ENCODE measurements at places on chromosomes 3 and 15. TPM values are rescaled to one million over a fixed set of nuclear protein-coding genes. Genes with fewer than 3 reads are reported as not detected.

DNA sequence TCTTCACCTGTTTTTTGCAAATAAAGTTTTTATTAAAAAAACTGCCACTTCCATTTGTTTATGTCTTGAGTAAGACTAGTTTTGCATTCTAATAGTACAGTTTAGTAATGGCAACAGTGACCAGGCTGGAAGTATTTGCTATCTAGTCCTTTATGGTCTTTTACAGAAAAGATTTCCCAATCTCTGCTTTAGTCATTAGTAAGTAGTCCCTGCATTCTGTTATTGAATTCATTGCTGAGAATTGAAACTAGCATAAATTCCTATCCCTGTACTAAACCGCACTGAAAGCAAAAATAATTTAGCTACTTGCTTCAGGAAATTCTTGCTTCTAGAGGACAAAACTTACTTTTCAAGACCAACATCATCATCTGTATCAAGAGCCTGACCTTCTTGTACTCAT lies 46.2 kb downstream of the CNTN6 start:
- no peaks in the 10 kb centered on the region for H3K36me3 ChIP-seq
- H3K27ac ChIP-seq: no peak overlapping the region
- no peaks in the 10 kb centered on the region for H3K4me1 ChIP-seq

DNA sequence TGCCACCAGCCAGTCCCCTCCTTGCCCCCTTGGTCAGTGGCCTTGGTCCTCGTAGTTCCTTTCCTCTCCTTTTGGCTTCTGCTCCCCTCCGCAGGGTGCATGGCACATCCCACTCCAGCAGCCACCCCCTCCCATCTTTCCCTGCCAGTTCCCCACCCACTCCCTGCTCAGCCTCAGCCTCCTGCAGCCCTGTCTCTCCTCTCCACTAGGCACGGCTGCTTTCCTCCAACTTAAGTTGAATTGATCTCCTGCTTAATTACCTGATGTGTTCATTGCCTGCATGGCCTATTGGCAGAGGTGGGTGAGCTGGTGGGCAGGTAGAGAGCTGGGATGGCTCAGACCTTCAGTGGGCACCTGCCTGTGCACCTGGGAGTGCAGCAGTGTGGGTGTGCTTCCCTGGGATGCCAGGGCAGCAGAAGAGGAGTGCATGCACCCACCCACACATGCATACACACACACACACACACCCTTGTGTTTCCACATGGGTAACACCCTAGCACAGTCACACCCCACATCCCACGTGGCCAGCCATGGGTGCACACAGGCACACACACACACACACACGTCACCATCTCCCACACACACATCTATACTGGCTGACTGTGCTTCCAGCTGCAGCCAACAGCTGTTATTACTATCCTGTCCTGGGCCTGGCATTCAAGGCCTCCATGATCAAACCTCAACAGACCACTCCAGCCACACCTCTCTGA lies 30.9 kb downstream of the C3orf18 start:
- H3K27me3 ChIP-seq: no peaks in the 10 kb centered on the region
- H3K4me3 ChIP-seq: no peak overlapping the region
- no peak overlapping the region for H3K27ac ChIP-seq
- H3K4me1 ChIP-seq: no peaks in the 10 kb centered on the region

DNA sequence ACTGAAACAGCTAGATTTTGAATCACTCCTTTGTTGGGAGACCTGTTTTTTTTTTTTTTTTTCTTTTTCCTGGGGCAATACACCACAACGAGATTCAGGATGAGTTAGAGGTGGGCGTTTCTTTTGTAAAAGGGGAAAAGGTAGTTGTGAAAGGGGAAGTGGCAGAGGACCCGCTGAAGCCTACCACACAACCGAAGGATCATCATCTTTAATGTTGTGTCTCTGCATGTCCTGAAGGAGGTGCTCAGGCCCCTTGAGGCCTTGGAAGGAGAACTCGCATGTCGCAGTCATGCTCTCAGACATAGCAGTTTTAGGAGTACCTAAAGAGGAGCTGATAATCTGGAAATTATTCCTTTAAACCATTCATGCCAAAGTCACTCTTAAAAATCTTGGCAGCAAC lies 137.9 kb upstream of the LRIG1 start:
- no peak overlapping the region for H3K4me3 ChIP-seq
- no peak for DNase-seq
- H3K27me3 ChIP-seq: no peaks in the 10 kb centered on the region

GRCh38 chr3:172919297-172919683 lies 168.8 kb downstream of the ECT2 start:
- H3K4me1 ChIP-seq: no peaks in the 10 kb centered on the region
- no peak for DNase-seq
- no peaks in the 10 kb centered on the region for H3K27me3 ChIP-seq
- H3K36me3 ChIP-seq: no peaks in the 10 kb centered on the region
- no peak overlapping the region for H3K27ac ChIP-seq

MOBP gene
- not detected for total RNA-seq

- no peak for DNase-seq
- peaks cover 14% of the 10 kb centered on the region for H3K4me1 ChIP-seq
- no peak overlapping the region for H3K27ac ChIP-seq
- H3K4me3 ChIP-seq: no peak overlapping the region
- H3K27me3 ChIP-seq: no peaks in the 10 kb centered on the region
- no peaks in the 10 kb centered on the region for H3K36me3 ChIP-seq
Observed at GRCh38 chr3:61821823-61822251, 260.5 kb downstream of the PTPRG start.

Measured in psoas muscle (tissue), 8 donors.